ENCODE measurements at places on chromosomes 16 and 17.

GRCh38 chr17:19574956-19575355 lies 41.3 kb downstream of the SLC47A1 start:
- DNase-seq, result no peak

DNA sequence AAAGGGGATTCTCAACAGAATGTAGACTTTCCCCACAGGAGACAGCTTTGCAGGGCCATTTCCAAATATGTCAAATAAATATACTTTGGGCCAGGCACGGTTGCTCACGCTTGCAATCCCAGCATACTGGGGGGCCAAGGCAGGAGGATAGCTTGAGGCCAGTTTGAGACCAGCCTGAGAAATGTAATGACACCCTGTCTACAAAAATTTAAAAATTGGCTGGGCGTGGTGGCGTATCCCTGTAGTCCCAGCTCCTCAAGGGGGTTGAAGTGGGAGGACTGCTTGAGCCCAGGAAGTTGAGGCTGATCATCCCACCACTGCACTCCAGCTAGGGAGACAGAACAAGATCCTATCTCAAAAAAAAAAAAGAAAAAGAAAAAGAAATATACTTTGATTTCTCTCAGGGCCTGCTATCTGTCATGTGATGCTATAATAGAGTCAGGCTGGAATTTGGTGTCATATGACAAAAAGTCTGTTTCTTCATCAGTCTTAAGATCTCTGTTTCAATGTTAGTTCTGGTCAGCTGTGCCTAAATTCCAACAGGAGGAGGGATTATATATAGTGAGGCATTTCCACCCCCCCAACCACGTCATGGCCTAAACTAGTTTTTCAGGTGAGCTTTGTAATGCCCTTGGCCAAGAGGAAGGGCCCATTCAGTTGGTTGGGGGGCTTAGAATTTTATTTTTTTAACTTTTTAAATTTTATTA lies 4.3 kb upstream of the ZDHHC7 start:
- no peak for DNase-seq

GRCh38 chr17:78654325-78654724 lies 77.1 kb upstream of the DNAH17 start:
- DNase-seq, result no peak

- DNase-seq, result no peak
Observed at GRCh38 chr17:43670645-43671030, 8.9 kb upstream of the MEOX1 start.

DNA sequence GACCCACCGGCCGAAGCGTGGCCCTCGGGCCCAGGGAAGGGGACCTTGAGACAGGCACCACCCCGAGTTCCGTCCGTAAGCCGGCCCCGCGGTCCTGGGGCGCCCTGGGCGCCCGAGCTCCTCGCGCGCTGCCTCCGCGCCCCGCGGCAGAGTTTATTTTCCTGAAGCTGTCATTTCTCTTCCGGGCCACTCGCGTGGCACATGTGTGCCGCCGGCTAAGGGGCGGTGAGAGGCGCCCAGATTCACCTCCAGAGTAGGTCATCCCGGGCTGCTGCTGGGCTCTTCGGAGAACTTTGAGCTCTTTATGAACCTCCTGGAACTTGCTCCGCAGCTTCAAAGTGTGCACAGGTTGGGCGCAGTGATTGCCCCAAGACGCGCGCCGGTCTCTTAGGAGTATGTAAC lies 489 bp downstream of the ZC3H18 start:
- DNase-seq, result no peak

- no peak for DNase-seq
Observed at GRCh38 chr16:58589326-58589905, 40.2 kb downstream of the CNOT1 start.

Data from H4 (cell line).